ENCODE measurements at places on chromosomes 4 and X. TPM values are rescaled to one million over a fixed set of nuclear protein-coding genes. Genes with fewer than 3 reads are reported as not detected.

- no peak for DNase-seq
These were observed 8.5 kb upstream of the BMP3 start for GRCh38 chr4:81021981-81022380.

GRCh38 chr4:173398220-173398619 is 696 bp downstream of the SCRG1 start:
- no peak for DNase-seq

DNA sequence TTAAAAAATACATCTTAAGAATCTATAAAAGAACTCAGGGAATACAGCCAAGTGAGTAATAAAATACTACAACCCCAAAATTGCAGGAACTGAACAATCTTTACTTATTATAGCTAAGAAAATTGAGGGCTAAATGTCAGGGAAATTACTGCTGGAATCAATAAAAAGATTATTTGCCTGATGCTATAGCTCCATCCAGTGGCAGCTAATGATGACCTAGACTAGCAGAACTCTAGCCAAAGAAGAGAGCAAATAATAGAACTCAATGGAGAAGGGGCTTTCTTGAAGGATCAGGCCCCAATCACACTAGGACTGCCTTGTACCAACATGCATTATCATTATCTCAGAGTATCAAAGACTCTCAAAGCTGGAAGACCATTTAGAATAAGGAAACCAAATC is 85.0 kb upstream of the FAM241A start:
- no peak for DNase-seq

DNA sequence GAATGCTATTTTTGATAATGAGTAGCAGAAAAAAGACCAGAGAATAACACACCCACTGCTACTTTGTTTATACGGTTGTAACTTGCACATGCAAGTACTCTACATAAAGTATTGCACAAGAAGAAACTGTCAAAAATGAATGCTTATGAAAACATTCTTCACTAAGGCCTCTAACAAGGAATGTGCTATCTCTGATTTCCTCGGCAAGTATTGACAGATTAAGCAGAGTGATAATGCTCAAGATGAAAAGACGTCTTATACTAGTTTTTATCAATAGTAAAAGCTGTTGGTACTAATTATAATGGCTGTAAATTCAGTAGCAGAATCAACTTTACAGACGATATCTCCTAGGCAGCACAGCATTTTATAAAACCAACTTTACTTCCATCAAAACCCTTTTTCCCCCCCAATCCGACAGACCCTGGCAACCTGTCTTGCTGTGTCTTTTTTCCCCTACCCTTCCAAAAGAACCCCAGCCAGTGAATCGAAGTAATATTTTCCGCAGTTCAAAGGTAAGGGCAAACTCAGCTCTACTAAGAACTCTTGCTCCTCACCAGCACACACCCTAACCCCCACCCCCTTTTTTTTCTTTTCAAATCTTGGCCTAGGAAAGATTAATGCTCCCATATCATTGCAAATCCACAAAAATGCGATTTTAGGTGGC is 1.5 kb downstream of the FRYL start:
- no peak for DNase-seq

- no peak for DNase-seq
These were observed 504.3 kb downstream of the FAM133A start for GRCh38 chrX:94178145-94178788.

DNA sequence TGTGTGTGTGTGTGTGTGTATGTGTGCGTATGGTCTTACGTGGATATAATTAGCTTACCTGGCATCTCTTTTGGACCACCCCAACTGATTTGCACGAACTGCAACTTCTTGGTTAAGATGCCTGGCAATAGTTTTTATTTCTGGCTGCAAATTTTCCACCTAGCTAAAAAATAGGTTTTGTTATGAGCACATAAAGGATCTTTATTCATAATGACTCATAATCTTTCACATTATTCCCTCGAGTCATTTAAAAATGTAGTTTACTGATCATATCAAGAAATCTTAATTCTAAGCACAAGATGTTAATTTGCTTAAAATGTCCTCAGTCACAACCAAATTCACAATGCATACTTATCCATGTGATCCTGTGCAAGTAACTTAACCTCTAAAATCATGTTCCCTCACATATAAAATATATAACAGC is 1.5 kb downstream of the COX18 start:
- no peak for DNase-seq

GRCh38 chr4:176964116-176964691 is 171.5 kb upstream of the VEGFC start:
- no peak for DNase-seq

DNA sequence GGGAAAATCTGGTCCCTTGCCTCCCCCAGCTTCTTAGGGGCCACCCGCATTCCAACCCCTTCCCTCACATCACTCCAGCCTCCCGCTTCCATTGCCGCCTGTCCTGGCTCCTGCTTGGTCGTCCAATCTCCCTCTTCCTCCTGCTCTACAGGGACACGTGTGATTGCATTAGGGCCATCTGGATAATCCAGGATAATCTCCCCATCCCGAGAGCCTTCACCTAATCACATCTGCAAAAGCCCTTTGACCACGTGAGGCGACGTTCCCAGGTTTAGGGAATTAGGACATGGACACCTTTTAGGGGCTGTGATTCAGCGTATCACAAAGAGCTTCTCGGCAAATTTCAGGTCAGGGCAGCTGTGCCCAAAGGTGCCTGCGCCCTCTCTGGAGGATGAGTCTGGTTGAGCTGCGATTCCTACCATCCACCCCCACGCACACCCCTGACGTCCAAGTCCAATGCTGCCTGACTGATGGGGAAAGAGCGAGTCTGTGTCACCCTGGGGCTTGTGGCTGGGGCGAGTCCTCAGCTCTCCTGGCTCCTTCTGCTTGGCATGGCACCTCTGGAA is 104.6 kb downstream of the PSAPL1 start:
- DNase-seq = no peak

GRCh38 chr4:26484032-26484515 is 6.2 kb downstream of the CCKAR start:
- DNase-seq = peak; percentile 64

GRCh38 chr4:145679991-145680455 is at the start of gene C4orf51:
TSS of gene C4orf51 (plus strand) at chr4:145680146. CDS start at chr4:145680204, 58 bp downstream.
- DNase-seq = peak; percentile 48

- no peak for DNase-seq
These were observed 1.6 kb upstream of the GIMD1 start for GRCh38 chr4:106370214-106370613.

DNA sequence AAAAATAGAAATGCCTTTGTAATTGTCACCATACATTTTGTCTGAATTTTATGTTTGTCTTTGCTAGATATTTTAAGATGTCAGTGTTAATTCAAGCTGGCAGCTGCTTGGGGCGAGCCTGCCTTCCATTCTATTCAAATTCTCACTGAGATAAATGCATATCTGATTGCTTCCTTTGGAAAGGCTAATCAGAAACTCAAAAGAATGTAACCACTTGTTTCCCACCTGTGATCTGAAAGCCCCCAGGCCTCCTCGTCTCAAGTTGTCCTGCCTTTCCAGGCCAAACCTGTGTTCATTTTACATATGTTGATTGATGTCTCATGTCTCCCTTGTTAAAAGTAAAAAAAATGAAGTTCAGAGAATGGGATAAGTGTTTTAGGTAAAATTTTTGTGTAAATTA is 318.7 kb upstream of the TECRL start:
- DNase-seq = no peak

The SLITRK2 gene
- polyA plus RNA-seq = 1.4 TPM

The CCSER1 gene
- polyA plus RNA-seq = 22.5 TPM

The GAGE1 gene
- not detected for polyA plus RNA-seq

The SSX2B gene
- polyA plus RNA-seq = not detected

The LGI2 gene
- 34.1 TPM for polyA plus RNA-seq

The WNK3 gene
- polyA plus RNA-seq = 6.2 TPM

All from renal pelvis (tissue), 12 donors.